ENCODE measurements at places on chromosomes 1 and 21. TPM values are rescaled to one million over a fixed set of nuclear protein-coding genes. Genes with fewer than 3 reads are reported as not detected.

OR2L3 gene
- not detected for total RNA-seq

TOR1AIP1 gene
- 43.5 TPM for total RNA-seq

GRCh38 chr1:41954533-41954944, 35.8 kb upstream of the HIVEP3 start:
- H3K27ac ChIP-seq, result no peak overlapping the region
- DNase-seq, result no peak
- no peaks in the 10 kb centered on the region for H3K36me3 ChIP-seq
- H3K4me1 ChIP-seq, result no peaks in the 10 kb centered on the region
- H3K4me3 ChIP-seq, result no peak overlapping the region

- DNase-seq, result no peak
- no peak overlapping the region for H3K4me3 ChIP-seq
- peaks cover 4% of the 10 kb centered on the region for H3K4me1 ChIP-seq
- H3K36me3 ChIP-seq, result no peaks in the 10 kb centered on the region
- H3K27ac ChIP-seq, result no peak overlapping the region
- no peaks in the 10 kb centered on the region for H3K27me3 ChIP-seq
These were observed 69.0 kb downstream of the GADD45A start for GRCh38 chr1:67753776-67754525.

DNA sequence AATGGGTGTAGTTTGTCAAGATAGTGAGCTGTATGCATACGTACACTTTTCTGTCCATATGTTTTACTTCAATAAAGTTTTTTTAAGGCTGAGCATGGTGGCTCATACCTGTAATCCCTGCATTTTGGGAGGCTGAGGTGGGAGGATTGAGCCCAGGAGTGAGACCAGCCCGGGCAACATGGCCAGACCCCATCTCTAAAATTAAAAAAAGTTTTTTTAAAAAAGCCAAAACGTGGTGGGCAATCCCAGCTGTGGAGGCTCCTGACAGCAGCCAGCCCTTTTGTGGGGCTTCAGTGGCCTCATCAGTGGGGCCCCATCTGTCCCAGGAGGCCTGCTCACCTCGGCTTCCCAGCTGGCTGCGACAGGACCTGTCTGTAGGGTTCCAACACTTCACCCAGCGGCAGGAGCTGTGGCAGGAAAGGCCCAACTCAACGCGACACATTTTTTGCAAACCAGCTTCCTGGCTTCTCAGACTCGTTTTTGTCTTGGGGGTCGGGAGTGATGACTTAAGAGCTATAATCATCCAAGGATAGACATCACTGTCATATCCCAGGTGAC, 56.9 kb upstream of the LBR start:
- H3K27me3 ChIP-seq, result no peaks in the 10 kb centered on the region
- H3K36me3 ChIP-seq, result no peaks in the 10 kb centered on the region
- peaks cover 12% of the 10 kb centered on the region for H3K4me1 ChIP-seq
- H3K4me3 ChIP-seq, result no peak overlapping the region

- no peaks in the 10 kb centered on the region for H3K27me3 ChIP-seq
- H3K4me3 ChIP-seq, result no peak overlapping the region
- no peak for DNase-seq
- H3K4me1 ChIP-seq, result no peaks in the 10 kb centered on the region
- H3K36me3 ChIP-seq, result no peaks in the 10 kb centered on the region
These were observed 49.7 kb upstream of the NHLH2 start for GRCh38 chr1:115890580-115890979.

DNA sequence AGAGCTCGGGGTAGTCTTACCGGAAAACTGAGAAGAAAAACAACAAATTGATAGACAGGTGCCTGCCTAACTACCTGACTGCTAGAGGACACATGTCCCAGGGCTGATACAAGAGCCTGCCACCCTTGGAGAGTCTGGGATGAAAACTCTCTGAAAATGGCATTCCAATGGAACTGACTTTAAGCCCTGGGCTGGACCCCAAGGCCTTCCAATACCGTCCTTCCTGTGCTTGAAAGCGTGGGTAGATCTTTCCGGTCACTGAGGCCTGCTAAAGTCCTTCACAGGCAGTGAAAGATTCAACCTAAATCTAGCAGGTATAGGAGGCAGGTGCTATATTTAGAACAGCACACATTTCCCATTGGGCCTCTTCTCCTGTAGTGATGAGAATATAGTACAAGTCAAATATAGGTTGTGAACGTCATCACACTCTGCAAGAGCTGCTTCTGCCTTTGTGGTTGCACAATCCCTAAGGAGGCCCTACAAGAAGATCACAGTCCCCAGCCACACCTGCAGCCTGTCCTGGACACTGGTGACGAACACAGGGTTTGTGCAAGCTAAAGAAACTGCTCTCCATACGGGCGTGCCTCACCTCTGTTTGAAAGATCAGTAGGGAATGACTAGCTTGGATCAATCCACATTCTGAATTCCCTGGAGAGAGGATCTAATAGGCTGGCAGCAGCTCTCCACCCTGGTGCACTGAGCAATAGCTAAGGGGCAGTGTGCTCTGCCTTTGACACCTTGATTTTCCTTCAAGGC, 876 bp upstream of the CHML start:
- H3K27me3 ChIP-seq, result no peaks in the 10 kb centered on the region
- no peak for DNase-seq
- peak overlapping the region; percentile 29 for H3K27ac ChIP-seq
- no peaks in the 10 kb centered on the region for H3K36me3 ChIP-seq

DNA sequence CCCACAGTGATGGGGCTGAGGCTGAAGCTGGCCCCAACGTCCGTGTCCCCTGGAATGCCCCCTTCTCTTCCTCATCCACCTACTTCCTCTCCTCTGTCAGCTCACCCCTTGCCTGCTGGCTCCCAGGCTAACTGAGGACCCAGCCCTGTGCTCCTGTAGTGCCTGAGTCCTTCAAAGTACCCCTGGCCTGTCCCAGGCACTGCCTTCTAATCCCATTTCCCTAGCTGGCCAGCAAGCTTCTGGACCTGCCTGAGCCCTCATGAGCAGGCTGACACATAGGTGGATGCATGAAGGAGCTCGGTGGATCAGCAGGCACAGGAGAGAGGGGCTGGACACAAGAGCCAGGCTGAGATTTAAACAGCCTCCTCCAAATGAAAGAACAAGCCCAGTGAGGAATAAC, 650.8 kb downstream of the NPHP4 start:
- no peaks in the 10 kb centered on the region for H3K4me1 ChIP-seq
- no peaks in the 10 kb centered on the region for H3K36me3 ChIP-seq
- H3K27me3 ChIP-seq, result no peaks in the 10 kb centered on the region
- no peak overlapping the region for H3K4me3 ChIP-seq
- no peak overlapping the region for H3K27ac ChIP-seq

DNA sequence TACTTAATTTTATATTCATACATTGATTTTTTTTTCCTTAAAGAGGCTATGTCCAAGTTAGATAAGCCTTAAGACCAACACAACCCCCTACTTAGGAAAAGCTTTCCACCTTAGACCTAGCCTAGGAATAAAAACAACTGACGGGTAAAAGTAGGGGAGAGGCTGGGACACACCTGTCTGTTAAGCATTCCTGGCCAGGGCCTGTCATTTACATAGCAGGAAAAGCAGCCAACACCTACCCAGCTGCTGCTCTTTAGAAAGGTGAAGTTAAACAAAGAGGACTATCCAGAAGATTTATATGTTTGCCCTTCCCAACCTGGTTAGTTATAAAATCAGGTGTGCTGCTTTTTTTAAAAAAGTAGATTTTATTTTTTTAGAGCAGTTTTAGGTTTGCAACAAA, 29.1 kb upstream of the SAMD13 start:
- DNase-seq, result no peak
- H3K27ac ChIP-seq, result no peak overlapping the region
- H3K36me3 ChIP-seq, result no peaks in the 10 kb centered on the region
- H3K27me3 ChIP-seq, result no peaks in the 10 kb centered on the region

DNA sequence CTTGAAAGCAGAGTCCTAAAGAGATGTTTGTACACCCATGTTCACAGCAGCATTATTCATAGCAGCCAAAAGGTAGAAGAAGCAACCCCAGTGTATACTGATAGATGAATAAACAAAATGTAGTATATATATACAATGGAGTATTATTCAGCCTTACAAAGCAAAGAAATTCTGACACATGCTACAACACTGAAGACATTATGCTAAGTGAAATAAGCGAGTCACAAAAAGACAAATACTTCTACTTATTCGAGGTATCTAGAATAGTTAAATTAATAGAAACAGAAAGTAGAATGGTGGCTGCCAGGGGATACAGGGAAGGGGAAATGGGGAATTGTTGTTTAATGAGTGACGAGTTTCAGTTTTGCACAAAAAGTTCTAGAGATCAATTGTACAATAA, 23.5 kb downstream of the COP1 start:
- H3K27ac ChIP-seq, result no peak overlapping the region
- no peak overlapping the region for H3K4me3 ChIP-seq
- no peaks in the 10 kb centered on the region for H3K36me3 ChIP-seq
- DNase-seq, result no peak
- no peaks in the 10 kb centered on the region for H3K4me1 ChIP-seq

- H3K27me3 ChIP-seq, result no peaks in the 10 kb centered on the region
- DNase-seq, result no peak
- H3K27ac ChIP-seq, result peak overlapping the region; percentile 77
- no peak overlapping the region for H3K4me3 ChIP-seq
- no peaks in the 10 kb centered on the region for H3K36me3 ChIP-seq
- H3K4me1 ChIP-seq, result peaks cover 15% of the 10 kb centered on the region
These were observed 26.5 kb downstream of the CD34 start for GRCh38 chr1:207884266-207885029.

DNA sequence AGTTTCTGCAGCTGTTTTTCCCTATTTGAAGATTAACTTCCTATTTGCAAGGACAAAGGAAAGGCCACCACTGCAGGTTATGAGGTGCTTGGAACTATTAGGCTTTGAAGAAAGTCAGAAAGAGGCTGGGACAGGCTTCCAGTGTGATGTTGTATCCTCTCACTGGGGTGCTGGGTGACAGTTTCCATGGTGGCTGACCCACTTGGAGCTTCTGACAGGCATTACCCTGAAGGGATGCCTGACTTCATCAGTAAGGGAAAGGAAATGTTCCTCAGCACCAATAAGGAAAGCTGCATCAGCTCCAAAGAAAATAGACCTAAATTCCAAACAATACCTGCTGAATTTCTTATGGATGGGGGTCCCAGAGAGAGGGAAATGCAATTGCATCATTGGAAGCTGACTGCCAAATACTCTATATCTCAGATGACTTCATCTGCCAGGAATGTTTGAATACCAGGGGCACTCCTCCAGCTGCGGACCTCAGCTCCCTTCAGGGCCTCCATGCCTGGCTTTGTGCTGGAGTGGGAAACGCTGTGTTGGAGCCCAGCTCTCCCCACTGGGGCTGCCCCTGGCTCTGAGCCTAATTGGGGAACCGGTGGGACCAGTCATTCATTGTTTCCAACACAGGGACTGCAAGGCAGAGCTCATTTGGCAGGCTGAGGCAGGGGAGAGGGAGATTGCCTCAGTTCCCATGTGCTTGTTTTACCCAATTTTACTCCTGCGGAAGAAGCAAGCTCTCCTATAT, 76.6 kb downstream of the RGL1 start:
- H3K27ac ChIP-seq, result peak overlapping the region; percentile 61
- H3K27me3 ChIP-seq, result no peaks in the 10 kb centered on the region
- peaks cover under 1% of the 10 kb centered on the region for H3K4me1 ChIP-seq
- no peak for DNase-seq
- no peak overlapping the region for H3K4me3 ChIP-seq
- no peaks in the 10 kb centered on the region for H3K36me3 ChIP-seq

DNA sequence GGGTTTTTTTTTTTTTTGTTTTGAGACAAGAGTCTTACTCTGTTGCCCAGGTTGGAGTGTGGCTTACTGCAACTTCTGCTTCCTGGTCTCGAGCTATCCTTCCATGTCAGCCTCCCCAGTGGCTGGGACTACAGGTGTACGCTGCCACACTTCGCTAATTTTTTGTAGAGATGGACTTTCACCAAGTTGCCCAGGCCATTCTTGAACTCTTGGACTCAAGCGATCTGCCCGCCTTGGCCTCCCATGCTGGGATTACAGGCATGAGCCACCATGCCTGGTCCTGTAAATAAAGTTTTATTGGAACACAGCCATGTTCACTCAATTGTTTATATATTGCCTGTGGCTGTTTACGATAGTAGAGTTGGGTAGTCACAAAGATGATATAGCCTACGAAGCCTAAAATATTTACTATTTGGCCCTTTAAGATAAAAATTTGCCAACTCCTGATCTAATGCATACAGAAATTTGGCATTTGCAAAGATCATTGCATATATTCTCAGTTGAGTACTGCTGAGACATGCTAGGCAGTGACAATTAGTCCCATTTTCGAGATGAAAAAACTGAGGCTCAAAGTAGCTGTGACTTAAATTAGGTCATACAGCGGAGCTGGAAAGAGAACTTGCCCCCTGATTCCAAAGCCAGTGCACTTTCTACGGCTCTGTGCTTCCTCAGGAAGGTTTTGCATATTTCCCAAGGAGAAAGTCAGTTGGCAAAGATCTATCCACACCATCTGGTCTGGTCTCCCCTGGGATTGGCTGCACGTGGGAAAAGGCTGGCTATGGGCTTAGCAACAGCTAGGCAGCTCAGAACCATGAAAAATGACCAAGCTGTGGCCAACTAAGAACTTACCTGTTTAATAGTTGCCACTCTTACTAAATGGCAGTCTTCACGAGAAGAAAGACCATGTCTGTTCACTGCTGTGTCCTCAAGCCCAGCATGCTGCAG, 19.4 kb downstream of the MECR start:
- no peaks in the 10 kb centered on the region for H3K27me3 ChIP-seq
- H3K27ac ChIP-seq, result no peak overlapping the region
- H3K4me1 ChIP-seq, result no peaks in the 10 kb centered on the region
